NCI-H2029 (cell line): ENCODE measurements at places on chromosomes 7 and 10.

DNA sequence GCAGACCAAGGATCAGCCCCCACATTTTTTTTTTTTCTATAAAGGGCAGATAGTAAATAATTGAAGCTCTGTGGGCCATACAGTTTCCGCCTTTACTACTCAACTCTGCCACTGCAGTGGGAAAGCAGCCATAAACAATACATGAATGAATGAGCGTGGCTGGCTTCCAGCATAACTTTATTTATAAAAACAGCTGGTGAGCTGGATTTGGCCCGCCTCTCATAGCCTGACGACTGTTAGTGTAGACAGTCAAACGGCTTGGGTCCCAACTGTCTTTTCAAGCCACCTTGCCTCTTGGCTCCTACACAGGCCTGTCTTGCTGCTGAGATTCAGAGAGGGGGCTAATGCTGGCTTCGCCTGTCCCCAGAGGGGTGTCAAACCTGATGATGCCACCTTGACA lies 169.8 kb upstream of the GPR26 start:
- DNase-seq = peak; percentile 20

DNA sequence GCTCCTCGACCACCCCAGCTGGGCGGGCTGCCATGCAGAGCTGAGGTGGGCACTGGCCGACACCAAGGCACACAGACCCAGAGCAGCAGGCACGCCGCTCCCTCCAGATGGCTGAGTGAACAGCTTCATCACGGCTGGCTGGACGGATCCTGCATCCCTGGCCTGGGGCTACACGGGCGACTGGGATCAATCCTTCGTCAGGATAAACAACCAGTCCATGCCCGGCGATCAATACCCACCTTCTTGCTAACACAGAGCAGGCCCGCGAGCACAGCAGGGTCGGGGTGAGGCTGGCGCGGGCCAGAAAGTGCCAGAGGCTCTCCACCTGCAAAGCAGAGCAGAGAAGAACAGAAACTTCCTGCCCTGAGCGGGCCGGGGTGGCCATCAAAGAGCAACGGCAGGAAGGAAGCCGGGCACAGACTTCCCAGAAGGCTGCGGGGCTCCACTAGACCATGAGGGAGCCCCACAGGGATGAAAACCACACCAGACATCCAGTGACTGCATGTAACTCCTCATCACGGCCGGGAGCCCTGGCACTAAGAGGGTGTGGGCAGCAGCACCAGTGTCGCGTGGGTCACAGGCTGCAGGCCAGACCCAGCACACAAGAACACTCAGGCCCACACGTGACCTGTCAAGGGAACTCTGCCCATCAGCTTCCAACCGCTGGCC lies 166.4 kb downstream of the MAD1L1 start:
- no peak for DNase-seq

DNA sequence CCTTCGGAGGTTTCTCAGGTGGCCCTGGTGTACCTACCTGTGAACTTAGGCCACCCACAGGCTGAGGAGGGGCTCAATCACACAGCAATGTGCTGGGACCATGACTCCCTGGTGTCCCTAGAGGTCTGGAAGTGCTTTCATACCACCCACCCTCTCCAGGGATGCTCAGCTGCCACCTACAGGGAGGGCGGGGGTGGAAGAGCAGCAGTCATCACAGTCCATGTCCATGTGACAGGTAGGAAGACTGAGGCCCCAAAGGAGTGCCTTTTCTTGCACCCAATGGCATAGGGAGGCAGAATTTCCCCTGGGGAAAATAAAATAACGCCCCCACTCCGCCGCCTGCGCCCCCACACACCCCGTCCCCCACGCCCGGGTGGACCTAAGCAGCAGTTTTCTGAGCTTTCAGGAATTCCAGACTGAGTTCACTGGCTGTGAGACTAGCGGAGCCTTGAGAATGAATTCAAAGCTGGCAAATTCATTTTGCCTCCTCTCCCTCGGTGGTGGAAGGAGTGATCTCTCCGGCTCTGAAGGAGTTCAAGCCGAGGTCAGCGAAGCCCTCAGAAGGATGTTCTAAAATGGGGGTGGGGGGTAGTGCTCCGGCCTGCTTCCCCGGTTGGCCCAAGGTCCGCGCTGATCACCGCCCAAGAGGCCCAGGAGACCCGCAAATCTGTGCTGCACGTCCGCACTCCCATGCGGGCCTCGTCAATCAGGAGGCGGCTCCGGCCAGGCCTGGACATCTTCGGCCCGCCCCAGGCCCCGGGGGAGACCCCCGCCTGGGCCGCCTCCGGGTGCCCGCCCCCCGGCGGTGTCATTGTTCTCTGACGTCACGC lies 2.1 kb upstream of the ZMIZ1 start:
- no peak for DNase-seq

- DNase-seq = no peak
These were observed 294.4 kb upstream of the MYO3A start for GRCh38 chr10:25639646-25640045.

DNA sequence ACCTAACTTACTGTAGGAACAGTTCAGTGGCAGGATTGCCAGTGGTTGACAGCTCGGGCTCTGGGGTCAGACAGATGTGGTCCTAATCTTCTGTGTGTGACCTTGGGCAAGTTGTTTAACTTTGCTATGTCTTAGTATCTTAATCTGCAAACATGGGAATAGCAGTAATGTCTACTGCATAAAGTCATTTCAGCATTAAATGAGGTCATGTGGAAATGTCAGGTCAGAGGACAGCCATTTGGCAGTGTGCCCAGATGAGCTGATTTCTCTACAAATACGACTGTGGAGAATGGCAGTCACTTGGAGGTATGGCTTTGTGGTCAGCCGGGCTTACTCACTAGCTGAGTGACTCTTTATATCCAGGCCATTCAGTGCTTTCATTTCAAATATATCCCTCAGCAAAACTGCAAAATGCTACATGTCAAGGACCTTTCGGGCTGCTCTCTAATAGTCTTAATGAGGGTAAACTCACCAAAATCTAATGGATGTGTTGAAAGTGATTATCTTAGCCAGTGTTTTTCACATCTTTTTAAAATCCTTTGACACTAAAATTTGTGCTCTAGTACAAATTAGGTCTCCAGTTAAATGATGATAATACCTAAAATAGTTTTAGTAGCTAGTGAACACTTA lies 171.4 kb downstream of the ST7 start:
- peak; percentile 87 for DNase-seq

GRCh38 chr10:121792198-121792597 lies 135.6 kb downstream of the ATE1 start:
- DNase-seq = no peak

GRCh38 chr10:13729586-13730305 lies 143.0 kb downstream of the PRPF18 start:
- no peak for DNase-seq

- DNase-seq = peak; percentile 82
These were observed at the start of gene ORC5 for GRCh38 chr7:104207731-104208420. Gene ORC5, minus strand, starts transcription at chr7:104208013. Its CDS starts 109 bp downstream, at chr7:104207904.

DNA sequence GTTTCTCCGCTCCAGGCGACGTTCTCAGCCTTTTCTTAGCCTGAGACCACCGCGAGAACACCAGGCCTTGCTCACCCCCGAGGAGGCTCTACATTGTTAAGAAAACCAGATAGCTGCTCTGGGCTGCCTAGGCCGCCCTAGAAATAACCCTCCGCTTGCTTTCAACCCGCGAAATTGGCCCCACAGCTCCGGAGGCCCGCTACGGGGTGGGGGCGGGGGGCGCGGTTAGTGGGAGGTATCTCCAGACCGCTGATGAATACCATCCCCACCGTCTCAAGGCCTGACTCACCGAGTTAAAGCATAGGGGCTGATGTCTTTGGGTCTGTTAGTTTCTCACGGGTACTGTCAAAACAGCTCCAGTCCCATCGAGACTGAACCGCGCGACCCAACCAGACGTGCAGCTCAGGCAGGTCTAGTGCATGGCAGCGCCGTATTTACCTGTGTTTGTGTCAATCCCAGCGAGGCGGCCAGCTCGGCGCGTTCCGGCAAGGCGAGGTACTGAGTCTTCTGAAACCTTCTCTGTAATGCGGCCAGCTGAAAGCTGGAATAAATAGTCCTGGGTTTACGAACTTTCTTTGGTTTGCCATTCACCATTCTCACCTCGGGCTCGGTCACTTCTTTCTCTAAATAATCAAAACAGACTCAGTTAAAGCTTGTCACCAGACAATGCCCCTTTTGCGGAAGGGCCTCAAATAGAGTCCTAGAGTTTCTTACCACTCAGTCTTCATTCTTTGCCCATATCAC lies 2.7 kb downstream of the DLX5 start:
- no peak for DNase-seq

- DNase-seq = no peak
These were observed 87.1 kb downstream of the HIBADH start for GRCh38 chr7:27575613-27576012.

DNA sequence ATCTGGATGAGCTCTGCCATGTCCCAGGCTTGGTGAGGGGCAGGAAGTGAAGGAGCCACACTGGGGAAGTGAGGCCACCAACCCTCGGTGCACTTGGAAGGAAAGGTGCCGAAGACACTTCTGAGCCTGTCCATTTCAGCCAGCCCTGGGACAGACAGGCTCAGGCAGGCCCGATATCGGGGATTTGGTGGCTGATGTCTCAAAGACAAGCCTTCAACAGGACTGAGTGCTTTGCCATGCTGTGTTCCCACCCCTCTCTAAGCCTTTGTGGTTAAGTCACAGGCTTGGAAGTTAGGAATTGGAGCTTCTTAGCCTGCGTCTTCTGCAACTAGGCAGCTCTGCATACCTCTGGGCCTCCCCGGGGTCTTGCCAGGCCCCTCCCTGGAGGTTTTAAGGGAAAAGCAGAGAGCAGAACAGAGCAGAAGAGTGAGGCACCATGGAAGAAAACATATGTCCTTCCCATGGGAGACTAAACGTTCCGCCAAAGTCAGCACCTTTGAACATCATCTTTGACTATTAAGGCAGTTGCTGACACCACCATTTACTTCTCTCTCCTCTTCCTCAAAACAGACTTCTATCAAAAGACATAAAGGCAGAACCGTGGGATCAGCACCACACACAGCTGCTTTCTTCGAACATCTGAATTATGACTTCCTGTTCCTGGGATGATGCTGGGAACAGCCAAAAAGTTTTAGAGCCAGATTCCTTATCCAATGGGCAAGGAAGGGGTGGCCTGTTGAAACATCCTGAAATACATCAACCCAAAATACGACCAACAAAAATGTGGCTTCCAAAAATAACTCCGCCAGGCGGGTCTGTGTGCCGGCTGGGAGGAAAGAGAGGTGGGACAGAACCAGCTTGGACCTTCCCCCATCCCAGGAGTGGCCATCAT lies 71.8 kb downstream of the AFAP1L2 start:
- DNase-seq = no peak

DNA sequence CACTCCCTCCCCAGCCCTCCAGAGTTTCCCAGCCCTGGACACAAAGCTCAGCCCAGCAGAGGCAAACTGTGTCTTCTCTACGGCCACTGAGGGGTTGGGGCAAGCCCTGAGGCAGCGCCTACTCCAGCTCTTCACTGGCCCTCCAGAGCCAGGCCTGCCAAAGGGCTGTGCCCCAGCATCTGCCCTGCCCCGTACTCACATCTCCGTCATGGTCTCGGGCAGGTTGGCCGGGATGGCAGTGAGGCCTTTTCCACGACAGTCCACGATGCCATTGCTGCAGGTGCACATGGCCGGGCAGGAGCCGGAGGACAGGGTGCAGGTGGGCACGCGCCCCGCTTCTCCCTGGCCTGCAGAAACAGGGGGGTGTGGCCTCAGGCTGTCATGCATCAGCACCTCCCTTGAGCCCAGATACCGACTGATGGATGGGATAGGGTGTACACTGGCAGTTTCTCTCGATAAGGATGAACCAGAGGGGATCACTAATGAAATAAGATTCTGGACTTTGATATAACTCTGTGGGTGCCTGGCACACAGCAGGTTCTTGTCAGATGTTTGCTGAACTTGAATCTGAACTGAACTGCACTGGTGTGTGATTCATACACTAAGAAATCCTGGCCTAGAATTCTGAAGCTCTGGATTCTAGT lies 125.2 kb downstream of the SLIT1 start:
- DNase-seq = no peak

DNA sequence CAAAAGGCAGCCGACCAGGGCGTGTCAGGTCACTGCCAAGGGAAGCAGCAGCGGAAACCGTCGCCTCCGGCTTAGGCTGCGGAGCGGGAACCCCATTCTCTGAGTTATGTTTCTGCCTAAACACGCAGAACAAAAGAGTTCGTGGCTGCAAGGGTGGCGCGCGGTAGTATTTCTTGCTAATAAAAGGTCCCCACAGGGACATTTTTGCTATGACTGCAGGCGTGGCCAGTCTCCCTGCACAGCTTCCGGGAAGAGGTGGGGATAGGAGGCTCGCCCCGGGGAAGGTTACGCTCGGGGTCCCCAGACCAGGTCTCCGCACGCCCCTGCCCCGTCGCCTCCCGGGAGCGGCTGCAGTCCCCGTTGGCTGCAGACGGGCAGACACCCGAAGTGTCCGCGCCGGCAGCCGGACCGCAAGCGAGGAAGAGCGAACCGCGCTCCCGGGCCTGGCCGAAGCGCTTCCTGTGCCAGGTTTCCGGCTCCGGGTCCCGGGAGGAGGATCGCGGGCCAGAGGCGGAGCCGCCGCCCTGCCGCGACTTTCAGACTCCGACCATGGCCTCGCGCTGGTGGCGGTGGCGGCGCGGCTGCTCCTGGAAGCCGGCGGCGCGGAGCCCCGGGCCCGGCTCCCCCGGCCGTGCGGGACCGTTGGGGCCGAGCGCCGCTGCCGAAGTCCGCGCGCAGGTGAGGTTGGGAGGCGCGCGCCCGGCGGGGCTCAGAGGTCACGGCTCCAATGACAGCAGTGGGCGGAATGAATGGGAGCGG lies at the start of gene PDSS1:
TSS of gene PDSS1 (plus strand) at position 539 of the 759 bp plus-strand sequence. CDS start at position 550, 11 bp downstream.
- peak; percentile 23 for DNase-seq

DNA sequence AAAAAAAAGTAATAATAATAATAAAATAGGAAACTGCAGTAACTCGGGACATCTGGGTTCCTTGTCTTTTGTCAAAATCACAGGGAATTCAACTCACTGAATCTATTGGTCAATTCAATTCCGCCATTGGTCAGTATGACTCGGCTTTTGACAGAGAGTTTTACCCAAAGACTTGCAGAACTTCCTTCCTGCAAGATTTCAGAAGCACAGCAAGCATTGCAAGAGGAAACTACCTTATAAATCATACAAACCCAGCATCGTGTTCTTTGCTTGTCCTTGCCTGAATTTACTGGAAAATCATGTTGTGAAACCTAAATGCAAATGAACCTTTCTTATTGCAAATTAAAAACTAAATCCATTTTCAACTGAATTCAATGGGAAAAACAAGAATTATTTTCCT lies 15.5 kb downstream of the KLF6 start:
- DNase-seq = no peak

DNA sequence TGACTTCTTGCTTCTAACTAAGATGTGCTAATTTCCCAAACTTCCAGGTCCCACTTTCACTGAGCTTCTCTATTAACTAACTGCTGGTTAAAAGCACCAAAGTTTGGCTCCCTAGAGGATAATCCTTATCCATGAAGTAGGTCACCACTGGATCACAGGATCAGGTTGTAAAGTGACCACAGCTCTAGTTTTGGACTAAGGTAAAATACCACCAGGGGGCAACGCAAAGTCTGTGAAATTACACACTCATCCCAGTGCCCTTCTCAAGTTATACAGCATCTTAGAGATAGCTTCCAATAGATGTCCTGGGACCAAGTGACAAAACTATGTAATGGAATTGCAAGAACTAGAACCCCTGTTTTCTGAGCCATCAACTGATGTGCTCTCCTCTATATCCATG lies 116.4 kb upstream of the ASAH2 start:
- no peak for DNase-seq

GRCh38 chr7:143396625-143397556 lies 11.8 kb downstream of the EPHA1 start:
- DNase-seq = no peak
